ENCODE measurements at places on chromosomes 13 and 19.

GRCh38 chr19:45597425-45598111 is 4.4 kb downstream of the GPR4 start:
- DNase-seq = no peak

DNA sequence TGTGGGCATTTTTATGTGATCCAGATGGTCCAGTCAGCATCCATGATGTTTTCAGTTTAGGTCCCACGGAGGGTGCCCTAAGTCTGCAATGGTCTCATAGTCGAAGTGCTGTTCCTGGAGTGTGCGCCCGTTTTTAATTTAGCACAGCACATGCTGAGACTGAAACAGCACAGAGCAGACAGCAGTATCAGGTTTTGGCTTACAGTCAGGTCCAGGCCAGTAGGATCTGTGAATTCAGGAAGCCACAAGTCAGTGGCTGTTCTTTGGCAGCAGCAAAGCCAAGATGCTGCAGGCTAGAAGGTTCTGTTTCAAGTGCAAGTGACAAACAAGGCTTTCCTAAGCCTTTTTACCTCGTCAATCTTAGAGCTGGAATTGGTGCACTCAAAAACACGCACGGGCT is 18.3 kb downstream of the FBXO27 start:
- DNase-seq = no peak

GRCh38 chr13:62524061-62524460 is 1108.4 kb upstream of the PCDH20 start:
- no peak for DNase-seq

DNA sequence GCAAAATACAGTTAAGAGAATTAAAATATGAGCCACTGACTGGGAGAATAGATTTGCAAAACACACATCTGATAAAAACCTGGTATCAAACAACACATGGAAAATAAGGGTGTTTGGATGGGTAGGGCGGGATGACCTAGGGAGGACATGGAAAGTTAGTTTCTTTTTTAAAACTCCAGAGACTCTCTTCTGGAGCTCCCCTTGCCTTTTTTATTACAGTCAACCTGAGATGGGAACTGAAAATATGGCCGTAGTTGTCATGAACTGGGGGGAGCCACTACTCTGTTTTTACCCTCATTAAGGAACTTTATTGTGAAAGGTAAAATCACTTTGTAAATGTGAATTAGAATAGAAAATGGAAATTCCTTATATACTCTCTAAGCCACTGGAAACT is 113.0 kb downstream of the ATP11A start:
- no peak for DNase-seq

GRCh38 chr19:58560007-58560887 is 1.8 kb upstream of the UBE2M start:
- DNase-seq = no peak

DNA sequence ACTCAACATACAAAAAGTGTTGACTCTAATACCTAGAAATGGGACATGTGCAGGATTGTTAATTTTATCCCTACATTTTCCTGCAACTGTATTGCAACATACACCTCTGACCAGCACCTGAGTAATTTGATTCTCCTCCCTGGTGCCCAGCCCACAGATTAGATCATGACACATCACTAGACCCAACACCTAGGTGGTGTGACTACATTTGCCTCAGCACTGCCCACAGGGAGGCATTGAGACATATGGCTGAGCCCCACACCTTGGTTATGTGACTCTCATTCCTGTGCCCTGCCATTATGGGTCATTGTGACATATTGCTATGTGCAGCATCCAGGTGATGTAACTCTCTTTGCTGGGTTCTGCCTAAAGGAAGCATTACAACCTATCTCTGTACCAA is 13.2 kb upstream of the ZNF254 start:
- no peak for DNase-seq

- no peak for DNase-seq
These were observed 27.0 kb upstream of the F2RL3 start for GRCh38 chr19:16861834-16862233.

- DNase-seq = no peak
These were observed 140.9 kb upstream of the UBL3 start for GRCh38 chr13:29991343-29991742.

DNA sequence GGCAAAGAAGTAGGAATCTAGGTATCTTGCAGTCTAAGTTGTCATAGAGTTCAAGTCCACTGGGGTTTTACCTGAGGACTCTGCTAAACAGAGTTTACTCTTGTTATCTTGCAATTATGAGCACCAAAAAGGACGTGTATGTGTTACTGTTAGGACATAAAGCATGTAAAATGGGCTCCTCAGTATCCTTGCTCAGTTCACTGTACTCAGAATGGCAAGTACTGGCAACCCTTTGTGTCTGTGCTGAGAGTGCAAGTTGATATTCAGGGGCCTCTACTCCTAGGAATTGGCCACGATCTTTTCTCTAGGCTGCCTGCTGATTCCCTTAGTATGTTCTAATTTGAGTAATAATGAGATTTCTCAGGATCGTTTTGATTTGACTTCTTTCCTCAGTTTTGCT is 13.3 kb downstream of the TDRD3 start:
- no peak for DNase-seq

DNA sequence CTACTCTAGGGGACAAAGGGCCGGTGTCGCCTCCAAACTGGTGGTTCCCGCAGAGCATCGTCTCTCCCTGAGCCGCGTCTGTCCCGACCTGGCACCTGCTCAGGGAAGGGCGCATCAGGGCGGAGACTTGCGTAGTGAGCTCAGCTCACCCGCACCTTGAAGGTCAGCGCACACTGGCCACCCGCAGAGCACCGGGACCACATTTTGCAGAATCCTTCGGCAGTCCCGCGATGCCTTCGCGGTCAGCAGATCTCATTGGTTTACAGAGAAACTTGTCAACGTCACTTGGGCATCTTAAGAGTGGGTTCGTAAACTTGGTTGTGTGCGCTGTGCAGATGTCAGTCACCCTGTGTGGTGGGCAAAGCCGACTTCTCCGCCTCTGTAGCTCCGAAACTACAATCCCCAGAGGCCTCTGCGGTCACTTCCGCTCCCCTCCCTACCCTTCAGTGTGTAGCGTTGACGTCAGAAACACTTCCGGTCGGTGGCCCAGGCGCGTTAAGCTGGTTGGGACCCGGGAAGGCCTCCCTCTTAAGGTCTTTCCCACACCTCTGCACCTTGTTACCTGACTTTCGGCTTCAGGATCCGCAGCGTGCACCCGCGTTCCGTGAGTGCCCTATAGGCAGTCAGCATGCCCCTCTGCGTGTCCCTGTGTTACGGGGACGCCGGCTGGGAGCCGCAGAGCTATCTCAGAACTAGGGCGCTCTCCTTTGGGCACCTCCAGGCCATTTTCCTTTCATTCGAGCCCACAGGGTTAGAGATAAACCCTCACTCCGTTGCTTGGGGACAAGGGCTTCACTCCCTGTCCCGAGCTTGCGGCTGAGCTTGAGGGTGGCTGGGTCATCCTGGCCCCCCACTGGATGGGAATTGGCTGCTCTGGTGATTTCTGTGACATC is 36.5 kb upstream of the ZNF527 start:
- DNase-seq = peak; percentile 86

DNA sequence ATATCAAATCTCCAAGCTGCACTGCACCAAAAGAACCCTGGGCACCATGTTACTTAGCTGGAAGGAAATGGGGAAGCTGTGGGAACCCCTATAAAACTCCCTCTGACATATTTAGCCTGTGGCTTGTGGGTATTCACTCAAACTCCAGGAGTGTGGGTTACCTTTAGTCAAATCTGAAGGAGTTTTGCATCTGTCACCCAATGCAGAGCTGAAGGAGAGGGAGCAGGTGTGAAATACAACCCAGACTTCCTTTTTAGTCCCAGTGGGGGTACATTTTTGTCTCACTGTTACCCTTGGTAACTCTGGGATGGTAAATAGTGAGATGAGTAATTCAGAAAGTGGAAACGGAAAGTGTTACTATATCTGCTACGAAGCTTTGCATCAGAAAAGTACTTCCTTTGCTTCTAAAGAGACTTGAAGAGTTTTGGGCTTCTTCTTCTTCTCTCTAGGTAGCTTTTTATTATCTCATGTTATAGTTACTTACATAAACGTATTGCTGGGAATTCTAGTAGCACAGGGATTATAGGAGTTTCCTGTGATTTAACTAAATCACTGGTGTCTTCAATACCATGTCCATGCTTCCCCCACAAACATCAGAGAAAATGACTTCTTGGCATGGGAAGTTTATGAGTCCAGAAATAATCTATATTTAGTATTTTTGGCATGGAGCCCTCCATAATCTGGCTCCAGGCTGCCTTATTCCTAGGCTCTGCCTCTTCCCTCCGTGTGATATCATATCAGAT is 105.9 kb downstream of the AKAP11 start:
- peak; percentile 51 for DNase-seq

GRCh38 chr13:24267801-24268200 is 41.6 kb upstream of the C1QTNF9 start:
- peak; percentile 40 for DNase-seq

DNA sequence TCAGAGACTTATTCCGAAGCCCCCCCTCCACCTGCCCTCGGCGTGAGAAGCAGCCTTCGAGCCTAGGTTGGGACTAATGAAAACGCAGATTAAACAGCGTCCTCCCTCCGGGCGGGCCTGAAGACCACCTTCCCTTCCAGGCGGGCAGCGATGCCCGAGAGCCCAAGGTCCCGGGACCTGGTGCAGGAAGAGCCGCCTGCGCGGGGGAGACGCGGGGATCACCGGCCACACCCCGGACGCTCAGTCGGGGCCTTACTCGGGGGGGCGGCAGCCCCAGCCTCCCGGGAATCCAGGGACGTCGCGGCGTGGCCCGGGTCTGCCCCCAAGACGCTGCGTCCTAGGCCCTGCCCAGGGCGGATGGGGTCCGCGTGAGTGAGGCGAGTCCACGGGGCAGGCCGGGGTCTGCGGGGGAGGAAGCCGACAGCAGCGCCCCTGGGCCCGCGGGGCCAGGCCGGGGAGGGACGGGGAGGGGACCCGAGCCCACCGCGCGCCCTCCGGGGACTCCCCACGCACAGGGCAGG is 33.3 kb upstream of the SPACA7 start:
- no peak for DNase-seq

DNA sequence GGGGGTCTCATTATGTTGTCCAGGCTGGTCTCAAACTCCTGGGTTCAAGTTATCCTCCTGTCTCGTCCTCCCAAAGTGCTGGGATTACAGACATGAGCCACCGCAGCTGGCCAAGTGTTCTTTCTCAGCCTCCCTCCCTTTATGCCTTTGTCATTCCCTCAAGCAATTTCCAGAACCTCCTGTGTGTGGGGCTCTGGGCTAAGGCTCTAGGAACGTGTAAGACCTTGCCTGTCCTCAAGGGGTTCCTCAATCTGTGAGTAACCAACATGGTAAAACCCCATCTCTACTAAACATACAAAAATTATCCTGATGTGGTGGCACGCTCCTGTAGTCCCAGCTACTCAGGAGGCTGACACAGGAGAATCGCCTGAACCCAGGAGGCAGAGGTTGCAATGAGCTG is 15.5 kb upstream of the SPACA4 start:
- DNase-seq = no peak

DNA sequence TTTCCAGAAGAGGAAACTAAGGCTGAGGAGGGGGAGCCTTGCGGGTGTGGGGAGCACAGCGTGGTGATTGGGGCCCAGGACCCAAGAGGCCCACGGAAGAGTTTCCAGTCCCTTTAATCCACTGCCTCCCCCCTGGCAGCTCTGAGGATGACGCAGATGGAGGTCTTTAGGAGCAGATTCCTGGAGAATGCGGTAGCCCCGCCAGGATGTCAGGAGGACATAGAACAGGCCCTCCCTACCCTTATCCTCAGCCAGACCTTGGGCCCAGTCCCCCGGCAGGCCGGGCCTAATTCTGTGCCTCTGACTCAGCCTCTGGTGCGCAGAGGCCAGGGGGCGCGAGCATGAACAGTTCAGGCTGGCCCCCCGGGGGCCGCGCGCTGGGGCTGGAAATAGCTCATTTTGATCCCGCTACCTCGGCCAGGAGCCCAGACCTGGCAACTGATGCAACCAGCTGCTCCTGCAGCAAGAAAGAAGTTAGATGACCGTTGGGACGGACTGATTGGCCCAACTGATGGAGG is 461 bp upstream of the HSPB6 start:
- peak; percentile 44 for DNase-seq

GRCh38 chr13:24218977-24219376 is 58.5 kb downstream of the SPATA13 start:
- no peak for DNase-seq

GRCh38 chr19:18650468-18651041 is 13.7 kb downstream of the KLHL26 start:
- no peak for DNase-seq

GRCh38 chr13:32917504-32917903 is 98.7 kb upstream of the KL start:
- peak; percentile 19 for DNase-seq

- peak; percentile 62 for DNase-seq
These were observed 29.0 kb downstream of the CARS2 start for GRCh38 chr13:110676595-110677587.

DNA sequence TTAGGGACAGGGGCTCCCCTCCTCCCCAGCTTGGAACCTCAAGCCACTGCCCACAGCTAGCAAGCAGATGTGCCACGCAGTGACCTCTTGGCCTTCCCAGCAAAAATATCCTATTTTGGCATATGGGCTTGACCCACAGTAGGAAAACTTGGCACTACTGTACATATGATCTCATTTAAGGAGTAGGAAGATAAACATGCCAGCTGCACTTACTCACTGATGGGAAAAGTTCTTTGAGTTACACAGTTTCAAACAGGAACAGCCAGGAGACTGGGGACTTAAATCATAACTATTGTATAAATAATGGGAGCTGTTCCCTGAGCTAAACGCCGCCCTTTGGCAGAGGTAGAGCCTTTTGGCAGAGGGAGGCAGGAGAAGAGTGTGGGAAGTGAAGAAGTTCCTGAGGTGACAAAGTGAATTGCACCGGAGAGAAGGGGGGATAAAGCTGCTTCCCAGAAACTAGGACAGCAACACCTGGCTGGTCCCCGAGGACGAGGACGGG is 6.1 kb downstream of the SACS start:
- DNase-seq = no peak

DNA sequence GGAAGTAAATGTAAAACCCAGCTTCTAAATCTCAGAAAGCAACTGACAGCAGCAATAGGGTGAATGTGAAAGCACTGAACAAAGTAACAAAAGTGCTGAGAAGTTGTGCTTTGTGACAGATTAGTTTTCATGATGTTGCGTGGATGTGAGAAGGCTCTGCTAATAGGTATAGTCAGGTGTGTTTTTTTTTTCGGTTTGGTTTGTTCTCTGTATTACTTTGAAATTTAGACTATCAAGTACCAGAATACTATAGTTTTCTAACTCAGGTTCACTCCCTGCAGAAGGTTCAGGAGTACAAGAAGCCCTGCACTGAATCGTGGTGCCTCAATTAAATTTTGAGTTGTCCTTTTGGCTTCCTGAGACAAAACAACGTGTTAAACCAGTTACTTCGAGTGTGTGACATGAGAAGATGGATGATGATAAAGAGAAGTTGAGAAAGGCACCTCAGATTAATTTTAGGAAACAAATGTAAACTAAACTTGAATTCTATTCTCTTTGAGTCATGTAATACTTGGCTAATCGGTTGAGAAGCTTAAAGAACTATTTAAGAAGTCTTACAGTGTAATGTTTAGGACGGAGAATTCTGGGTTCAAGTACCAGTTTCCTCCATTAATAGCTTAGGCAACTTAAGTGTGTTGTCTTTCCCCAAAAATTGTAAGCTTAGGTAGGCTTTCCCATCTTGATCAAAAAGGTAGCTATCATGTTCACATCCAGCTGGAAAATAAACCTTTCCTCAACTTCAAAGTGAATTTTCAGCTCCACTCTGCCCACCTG is 10.3 kb downstream of the MIR17HG start:
- DNase-seq = no peak

- DNase-seq = peak; percentile 5
These were observed 46.8 kb downstream of the COG3 start for GRCh38 chr13:45511310-45512097.
